Posterior vena cava (tissue), 2 donors: ENCODE measurements at places on chromosomes 13 and 19. TPM values are rescaled to one million over a fixed set of nuclear protein-coding genes. Genes with fewer than 3 reads are reported as not detected.

Gene SBSN
- total RNA-seq, result not detected

Gene DCAF15
- total RNA-seq, result 18.8 TPM

Gene ZNF256
- total RNA-seq, result 6.8 TPM

Gene ZNF878
- 0.14 TPM for total RNA-seq

Gene TMEM150B
- total RNA-seq, result 1.9 TPM

Gene SYNGR4
- not detected for total RNA-seq

Gene LILRB1
- 4.7 TPM for total RNA-seq

Gene TMEM221
- 0.14 TPM for total RNA-seq

Gene PRDX2
- 126 TPM for total RNA-seq

Gene MCEMP1
- total RNA-seq, result 2.2 TPM

Gene FPR3
- total RNA-seq, result 15.0 TPM

Gene SIGLEC7
- total RNA-seq, result 1.8 TPM

Gene ZNF468
- total RNA-seq, result 12.4 TPM

Gene ZNF85
- 6.9 TPM for total RNA-seq

Gene ATXN8OS
- not detected for total RNA-seq

Gene ZSCAN1
- total RNA-seq, result not detected

Gene MAST1
- total RNA-seq, result 0.37 TPM

Gene SETDB2
- total RNA-seq, result 11.0 TPM

Gene IGSF23
- total RNA-seq, result not detected

Gene PPM1N
- 1.9 TPM for total RNA-seq

Gene ZNF440
- 8.8 TPM for total RNA-seq

Gene ZNF541
- total RNA-seq, result 0.19 TPM

Gene CEACAM16
- not detected for total RNA-seq

Gene NHLRC3
- total RNA-seq, result 15.0 TPM

Gene TMPRSS9
- total RNA-seq, result not detected

Gene FREM2
- total RNA-seq, result 0.09 TPM

Gene ZNF776
- total RNA-seq, result 9.4 TPM

Gene KIR3DL2
- not detected for total RNA-seq

Gene MZT1
- 10.1 TPM for total RNA-seq

Gene BRSK1
- 9.2 TPM for total RNA-seq

Gene PDX1
- not detected for total RNA-seq

Gene PLIN5
- 2.8 TPM for total RNA-seq
